ENCODE measurements at places on chromosomes 6 and 20.

DNA sequence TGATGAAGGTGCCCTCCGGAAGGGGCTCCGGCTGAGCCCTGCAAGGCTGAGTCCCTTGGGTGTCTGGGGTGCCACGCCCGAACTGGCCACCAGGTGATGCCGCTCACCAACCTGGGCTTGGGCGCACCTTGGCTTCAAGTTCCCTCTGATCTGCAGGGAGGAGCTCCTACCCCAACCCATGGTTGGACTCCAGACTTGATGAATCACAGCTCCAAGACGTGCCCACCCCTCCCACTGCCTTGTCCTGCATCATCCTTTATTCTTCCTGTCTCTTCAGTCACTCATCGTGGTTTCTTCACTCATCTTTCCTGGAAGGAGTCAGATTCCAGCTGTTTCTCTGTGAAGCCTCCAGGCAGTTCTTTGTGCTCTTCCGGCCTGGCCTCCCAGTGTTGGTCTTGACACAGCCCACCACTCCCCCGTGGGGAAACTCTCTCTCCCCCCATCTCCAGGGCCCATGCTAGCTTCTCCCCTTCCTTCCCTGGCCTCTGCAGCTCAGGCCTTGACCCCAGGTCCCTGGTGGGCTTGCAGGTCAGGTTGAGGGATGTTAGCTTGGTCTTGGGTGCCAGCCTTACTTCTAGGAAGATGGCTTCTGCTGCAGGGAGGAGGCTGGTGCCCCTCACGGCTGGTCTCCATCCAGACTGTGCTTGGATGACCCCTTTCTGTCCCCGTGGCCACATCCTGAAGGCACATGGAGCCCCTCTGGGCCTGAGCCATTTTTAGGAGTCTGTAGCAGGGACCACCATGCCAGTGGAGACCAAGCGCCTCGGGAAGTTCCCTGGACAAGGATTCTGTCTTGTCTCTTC, 2.6 kb upstream of the ZBP1 start:
- peak; percentile 74 for DNase-seq

DNA sequence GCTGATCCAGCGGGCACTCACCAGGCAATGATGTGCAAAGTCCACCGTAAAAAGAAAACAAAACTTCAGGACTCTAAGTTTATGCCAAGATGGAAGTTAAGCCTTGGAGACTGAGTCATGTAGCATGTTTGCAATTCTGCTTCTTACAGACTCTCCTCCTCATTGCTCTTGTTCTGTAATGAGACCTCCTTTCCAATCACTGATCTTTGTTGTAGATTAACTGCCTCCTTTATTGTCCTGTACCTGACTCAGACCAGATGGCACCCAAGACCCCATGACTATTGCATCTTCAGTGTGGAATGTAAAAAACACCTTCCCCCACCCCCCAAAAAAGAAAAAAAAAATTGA, 11.2 kb downstream of the NEU1 start:
- no peak for DNase-seq

DNA sequence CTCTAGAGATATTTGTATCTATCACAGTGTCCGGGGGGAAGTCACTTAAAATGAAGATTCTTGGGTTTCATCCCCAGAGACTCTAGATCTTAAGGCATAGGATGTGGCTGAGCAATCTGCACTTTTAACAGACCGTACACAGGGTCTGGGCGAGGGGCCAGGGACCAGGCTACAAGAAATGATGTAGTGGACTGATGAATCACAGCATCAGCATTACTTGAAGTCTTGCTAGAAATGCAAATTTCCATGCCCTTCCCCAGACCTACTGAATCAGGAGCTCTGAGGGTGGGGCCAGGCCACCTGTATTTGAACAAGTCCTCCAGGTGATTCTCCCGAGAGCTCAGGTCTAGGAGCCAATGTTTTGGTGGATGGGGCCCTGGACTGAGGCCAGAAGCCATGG, 168.4 kb downstream of the DOK5 start:
- DNase-seq = no peak

- DNase-seq = peak; percentile 85
These were observed 52.0 kb downstream of the RPP21 start for GRCh38 chr6:30396833-30397479.

GRCh38 chr6:87197547-87197946, 42.2 kb downstream of the ZNF292 start:
- DNase-seq = no peak

DNA sequence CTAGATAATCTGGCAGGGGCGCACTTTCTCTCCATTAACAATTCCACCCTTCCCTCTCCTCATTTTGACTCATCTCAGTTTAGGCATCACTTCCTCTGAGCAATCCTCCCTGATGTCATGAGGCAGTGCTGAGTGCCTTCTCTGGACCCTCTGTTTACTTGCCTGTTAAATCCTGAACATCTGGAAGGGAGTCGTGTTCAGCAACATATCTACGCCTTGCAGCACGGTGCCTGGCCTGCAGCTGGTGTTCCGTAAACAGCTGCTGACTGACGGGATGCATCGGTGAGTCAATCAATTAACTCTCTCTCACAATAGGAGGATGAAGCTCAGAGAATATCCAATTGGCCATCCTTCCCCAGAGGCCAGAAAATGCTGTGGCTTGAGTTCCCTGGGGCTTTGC, 613.5 kb downstream of the PTPRT start:
- no peak for DNase-seq

GRCh38 chr20:21534453-21534852, 20.6 kb upstream of the NKX2-2 start:
- no peak for DNase-seq

- no peak for DNase-seq
These were observed 63.0 kb downstream of the GPR6 start for GRCh38 chr6:110041126-110041525.

DNA sequence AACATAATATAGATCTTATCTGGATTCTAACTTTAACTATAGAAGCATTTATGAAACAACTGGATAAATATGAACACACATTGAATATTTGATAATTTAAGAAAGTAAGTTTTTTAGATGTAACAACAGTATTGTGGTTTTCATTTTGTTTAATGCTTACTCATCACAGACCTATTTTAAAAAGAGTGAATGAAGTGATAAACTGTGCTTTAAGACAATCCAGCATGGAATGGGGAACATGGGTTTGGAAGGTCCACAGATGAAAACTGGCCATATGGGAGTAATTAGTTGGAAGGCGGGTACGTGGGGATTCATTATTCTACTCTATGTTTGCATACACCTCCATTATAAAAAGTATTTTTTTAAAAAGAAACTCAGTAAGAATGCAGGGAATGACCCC, 21.2 kb downstream of the EPB41L2 start:
- DNase-seq = no peak

DNA sequence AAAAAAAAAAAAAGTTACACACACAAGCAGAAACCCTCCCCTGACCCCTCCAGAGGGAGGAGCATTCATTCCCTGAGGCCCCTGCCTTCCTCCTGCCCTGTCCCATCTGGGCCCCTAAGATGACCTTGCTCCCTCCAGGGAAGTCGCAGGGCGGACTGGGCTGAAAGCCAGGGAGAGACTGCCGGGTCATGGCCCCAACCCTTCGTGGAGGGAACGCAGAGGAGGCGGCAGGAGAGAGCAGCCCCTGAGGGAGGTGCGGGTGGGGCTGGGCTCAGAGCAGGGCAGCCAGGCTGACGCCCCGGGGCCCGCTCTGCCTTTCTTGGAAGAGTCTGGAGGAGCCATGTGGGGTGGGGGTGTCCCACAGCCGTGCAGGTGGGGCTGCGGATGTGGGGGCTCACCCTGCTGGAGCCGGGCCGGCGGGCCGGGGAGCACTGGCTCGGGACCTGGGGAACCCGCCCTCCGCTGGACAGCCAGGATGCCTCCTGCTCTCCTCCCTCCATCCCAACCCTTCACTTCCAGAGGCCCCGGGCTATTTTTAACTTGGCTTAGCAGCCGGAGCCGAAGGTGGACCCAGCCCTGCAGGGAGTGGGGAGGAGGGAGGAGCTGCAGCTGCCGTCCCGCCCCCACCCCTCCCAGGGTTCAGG, 15.0 kb upstream of the ABHD16B start:
- DNase-seq = no peak

Data from NAMALWA (cell line).